Retina (tissue), 1 donor: ENCODE measurements at places on chromosomes 5 and 9.

GRCh38 chr9:81313877-81314276 lies 375.5 kb downstream of the TLE1 start:
- DNase-seq, result no peak

GRCh38 chr5:81167544-81167943 lies 65.6 kb upstream of the CKMT2 start:
- DNase-seq, result no peak

- no peak for DNase-seq
These were observed 199.9 kb downstream of the PIK3R1 start for GRCh38 chr5:68415177-68416085.

DNA sequence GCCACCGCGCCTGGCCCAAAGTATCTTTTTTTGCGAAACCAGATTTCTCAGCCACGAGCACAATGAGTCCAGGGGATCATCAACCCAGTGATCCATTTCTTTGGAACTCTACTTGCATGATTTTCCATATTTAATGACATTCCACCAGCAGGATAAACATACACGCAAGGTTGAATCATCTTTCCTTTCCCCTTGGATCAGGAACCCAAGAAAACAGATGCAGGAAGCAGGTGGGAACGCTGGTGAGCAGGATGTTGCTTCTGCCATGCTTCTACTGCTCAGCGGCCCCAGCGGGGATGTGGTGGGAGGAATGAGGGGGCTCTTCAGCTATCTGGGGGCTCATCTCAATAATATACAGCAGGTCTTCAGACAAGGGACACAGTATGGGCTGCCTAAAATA lies 118.2 kb downstream of the SEC61B start:
- DNase-seq, result no peak

- DNase-seq, result no peak
These were observed 70.2 kb upstream of the IL6ST start for GRCh38 chr5:56064984-56065383.
